ENCODE measurements at places on chromosomes 3 and 15.
A peak's percentile ranks its signal among the peaks of the same experiment; 100 is the strongest.

DNA sequence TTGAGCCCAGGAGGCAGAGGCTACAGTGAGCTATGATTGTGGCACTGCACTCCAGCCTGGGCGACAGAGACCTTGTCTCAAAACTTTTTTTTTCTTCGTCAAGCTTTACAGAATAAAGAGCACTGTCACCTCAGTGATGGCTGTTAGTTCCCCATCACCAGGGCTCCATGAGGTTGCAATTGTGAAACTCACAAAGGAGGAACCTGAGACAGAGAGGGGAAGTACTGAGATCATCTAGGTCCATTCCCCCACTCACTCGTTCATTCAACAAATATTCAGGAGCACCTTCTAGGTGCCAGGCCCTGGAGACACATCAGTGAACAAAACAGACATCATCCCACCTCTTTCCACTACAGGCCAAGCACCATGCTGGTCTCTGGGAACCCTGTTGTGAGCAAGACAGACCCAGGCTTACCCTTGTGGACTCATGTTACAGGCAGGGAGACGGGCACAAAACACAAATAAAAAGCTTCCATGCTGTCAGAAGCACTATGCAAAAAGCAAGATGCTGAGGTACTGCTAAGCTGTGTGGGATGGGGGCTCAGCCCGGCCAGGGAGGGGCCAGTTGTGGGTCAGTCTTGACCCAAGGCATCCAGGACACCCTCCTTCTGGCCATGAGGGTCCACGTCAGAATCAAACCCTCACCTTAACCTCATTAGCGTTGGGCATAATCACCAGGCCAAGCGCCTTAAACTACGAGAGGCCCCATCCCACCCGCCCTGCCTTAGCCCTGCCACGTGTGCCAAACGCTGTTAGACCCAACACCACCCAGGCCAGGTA is 2.1 kb upstream of the RHO start:
- DNase-seq, result no peak

DNA sequence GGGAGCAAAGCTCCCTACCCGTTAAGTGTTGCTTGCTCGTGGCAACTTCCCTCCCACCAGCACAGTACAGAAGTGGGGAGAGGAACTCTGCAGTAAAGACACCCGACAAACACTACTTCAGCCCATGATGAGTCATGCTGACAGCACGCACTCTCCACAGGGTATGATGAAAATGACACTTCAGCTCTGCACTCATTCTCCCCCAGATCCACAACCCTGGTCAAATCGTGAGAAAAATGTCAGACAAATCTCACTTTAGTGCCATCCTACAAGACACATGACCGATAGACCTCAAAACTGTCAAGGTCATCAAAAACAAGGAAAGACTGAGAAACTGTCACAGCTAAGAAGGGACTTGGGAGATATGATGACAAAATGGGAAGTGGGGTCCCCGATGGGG is 278.9 kb downstream of the OCA2 start:
- no peak for DNase-seq

DNA sequence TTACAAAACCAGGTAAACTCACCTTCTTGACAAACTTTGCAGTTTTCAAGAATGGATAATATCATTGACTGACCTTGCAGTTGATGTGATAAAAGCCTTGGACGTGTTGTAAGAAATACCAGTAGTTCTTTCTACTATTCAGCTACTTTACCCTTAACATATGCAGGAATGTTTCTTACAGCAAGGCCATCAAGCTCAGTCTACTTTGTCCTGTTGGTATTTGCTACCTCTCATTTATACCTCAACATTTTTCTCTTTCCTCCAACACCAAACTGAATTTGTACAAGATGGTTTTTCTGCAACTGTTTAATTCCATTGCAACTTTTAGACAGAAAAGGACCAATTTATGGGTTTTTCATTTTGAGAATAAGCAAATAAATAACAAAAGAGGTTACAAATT is 147.4 kb upstream of the BCHE start:
- no peak for DNase-seq

- no peak for DNase-seq
These were observed 6.8 kb downstream of the CHRM5 start for GRCh38 chr15:33975022-33975565.

DNA sequence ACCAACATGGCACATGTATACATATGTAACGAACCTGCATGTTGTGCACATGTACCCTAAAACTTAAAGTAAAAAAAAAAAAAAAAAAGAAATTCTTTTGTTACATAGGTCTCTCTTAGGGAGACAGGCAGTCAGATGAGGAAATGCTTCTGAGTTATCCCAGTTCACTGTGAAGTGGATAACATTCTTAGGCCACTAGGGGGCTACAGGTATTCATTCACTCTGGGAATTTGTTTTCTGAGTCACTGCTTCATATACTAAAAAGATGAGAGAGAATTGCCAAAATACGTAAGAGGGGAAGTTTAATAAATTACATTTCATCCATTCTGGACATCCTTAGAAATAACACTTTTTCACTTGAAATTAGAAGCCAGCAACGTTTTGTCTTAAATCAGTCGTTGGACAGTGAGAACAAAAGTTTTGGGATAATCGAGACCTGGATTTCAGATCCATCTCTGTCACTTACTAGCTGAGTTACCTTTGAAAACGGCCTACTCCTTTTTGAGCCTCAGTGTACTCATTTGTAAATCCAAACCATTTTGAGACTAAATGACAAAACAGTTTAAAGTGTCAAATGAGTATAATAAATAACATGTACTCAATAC is 738.4 kb upstream of the ALCAM start:
- peak; percentile 22 for DNase-seq

DNA sequence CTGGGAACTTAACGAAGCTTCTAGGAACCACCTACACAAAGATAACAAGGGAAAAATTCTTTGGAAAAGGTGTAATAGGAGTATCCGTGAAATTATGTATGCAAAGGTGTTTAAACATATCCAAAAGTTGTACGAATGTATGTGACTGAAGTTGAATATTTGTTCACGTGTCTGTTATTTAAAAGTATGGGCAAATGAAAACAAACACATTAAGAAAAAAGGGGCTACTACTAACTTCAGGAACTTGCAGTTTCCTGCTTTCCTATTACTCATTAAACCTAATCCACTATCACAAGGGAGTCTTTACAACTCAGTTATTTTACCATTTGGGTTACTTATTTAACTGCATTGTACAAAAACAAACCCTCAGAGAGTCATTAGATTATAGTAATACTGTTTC is 33.9 kb upstream of the GRAMD1C start:
- no peak for DNase-seq

DNA sequence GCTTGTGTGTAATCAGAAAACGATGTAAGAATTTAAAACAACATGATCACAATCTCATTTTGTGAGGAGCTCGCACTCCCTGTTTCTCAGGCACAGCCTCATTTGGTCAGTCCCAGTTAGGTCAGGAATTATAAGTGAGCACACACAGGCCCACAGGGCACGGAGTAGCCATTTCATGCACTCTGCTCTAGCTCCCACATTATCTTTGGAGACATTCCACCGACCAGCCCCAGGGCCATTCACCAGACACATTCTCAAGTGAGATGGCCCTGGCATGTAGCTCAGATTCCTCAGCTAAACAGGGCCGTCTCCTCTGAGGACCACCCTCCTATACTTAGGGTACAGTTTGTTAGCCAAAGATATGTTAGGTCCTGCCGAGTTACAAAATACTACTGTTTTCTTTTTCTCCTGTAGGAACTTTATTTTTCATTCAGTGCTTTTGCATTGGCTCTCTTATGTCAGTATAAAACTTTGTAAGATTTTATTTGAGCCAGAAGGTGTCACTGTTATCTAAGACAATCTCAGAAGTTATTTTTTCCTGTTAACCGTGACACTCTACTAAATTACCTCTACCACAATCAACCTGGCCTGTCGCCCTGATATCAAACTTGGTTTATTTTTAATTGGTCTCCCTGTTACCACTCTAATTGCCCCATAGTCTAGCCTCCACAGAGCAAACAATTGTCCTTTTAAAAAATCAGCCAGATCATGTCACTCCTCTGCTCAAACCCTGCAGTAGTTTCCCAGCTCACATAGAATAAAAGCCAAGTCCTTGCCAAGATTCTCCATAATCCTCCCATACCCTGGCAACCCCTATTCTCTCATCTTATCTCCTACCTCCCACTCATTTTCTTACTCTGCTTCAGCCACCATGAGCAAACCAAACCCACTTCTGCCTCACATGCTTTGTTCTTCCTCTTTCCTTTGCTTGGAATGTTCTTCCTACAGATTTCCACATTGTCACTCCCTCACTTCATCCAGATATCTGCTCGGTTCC is 105.7 kb downstream of the PPP2R3A start:
- no peak for DNase-seq

GRCh38 chr15:48858401-48858800 is 19.5 kb upstream of the EID1 start:
- DNase-seq, result no peak

DNA sequence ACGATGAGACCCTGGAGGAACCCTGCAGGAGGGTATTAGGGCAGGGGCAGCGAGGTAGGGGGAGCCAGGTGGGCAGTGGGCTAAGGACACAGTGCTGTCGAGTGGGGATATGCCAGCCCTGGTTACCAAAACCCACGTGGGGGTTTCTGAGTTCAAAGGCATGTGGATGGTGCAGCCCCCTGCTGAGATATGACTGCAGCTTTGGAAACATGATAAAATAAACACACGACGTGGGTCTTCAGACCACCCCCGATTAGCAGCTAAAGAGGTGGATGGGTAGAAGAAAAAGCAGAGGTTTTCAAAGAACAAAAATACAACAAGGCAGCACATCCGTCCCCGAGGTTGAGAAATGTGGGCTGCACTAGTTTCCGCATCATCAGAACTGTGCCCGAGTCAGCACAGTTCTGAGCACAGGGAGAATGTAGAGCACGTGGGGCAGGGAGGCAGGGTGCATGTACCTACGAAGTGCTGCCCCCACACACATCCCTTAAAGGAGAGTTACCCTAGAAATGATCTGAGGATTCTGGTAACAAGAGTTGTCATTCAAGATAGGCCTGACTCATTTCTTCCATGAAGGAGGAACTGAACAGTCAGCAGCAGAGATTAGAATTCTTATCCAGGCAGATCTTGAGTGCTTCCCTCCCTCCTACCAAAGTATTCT is 121.3 kb downstream of the RPLP1 start:
- no peak for DNase-seq

DNA sequence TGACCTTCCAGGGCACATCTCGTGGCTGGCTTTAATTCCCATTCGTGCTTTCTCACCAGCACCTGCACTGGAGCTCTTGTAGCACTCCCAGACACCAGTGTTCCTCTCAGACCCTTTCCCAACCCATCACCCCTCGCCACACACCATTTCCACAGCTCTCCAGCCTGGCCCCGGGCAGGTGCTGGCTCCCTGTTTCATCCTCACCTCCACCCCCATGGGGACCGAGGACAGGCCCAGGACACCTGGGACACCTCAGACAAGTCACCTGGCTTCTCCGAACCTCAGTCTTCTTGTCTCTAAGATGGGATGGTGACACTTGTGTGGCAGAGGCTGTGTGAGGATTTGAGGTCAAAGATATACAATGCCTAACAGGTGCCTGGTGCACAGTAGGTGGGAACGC is 27.4 kb upstream of the GP9 start:
- no peak for DNase-seq

GRCh38 chr15:53530761-53531160 is 228.7 kb downstream of the WDR72 start:
- no peak for DNase-seq

GRCh38 chr15:94445566-94446160 is 214.3 kb downstream of the MCTP2 start:
- no peak for DNase-seq

GRCh38 chr15:58590926-58591325 is 158.6 kb downstream of the ADAM10 start:
- no peak for DNase-seq

- DNase-seq, result no peak
These were observed 142.8 kb upstream of the SMAD3 start for GRCh38 chr15:66922608-66923007.

DNA sequence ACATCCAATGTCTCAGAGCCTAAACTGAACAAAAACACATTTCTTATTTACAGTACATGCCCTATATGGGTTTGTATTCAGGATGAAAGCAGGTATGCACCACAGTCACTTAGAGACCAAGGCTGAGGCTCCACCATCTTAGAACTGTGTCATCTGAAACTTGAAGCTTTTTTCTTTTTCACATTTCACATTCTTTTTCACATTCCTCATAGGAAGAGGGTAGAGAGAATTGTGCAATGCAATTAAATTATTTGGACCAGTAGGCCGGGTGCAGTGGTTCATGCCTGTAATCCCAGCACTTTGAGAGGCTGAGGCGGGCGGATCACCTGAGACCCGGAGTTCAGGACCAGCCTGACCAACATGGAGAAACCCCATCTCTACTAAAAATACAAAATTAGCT is 591.0 kb downstream of the MECOM start:
- DNase-seq, result no peak

GRCh38 chr15:82709081-82709420 is 624 bp downstream of the AP3B2 start:
- no peak for DNase-seq

GRCh38 chr3:124993466-124993865 is 58.9 kb upstream of the MUC13 start:
- no peak for DNase-seq

- DNase-seq, result no peak
These were observed 470.4 kb downstream of the LPP start for GRCh38 chr3:188624384-188624783.

DNA sequence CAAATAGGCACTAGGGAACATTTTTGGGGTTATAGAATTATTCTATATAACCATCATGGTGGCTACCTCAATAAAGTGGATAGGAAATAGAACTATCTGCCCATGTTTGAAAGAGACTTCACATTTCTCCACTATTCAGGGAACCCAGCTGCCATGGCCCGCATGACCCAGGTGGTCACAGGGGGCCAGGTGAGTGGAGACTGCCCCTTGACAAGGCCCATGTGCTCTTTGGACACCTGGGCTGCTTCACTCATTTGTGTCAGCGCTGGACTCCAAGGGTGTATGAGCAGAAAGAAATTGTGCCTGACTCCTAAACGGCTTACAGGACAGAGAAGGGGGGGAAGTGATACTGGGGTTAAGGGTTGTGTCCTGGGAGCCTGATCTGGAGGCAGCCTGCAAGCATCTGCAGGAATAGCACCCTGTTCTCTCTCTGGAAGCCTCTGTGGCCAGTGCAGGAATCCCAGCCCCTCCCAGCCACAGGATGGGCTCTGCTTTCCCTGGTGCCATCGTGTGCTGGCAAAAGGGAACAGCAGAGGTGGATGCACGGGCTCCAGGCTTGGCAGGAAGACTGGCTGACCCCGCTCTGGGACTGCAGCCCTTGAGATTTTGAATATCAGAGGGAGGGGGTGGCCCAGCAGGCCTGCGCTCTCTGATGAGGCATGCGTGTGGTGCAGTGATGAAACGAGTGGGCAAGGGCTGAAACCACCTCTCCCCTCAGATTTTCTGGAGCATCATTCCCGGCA is 9.1 kb upstream of the C3orf22 start:
- no peak for DNase-seq

GRCh38 chr3:81496407-81497104 is 264.9 kb downstream of the GBE1 start:
- no peak for DNase-seq

GRCh38 chr3:8766148-8766547 is 3.3 kb downstream of the OXTR start:
- DNase-seq, result no peak
